DMS153 (cell line): ENCODE measurements at places on chromosomes 6 and 20.

DNA sequence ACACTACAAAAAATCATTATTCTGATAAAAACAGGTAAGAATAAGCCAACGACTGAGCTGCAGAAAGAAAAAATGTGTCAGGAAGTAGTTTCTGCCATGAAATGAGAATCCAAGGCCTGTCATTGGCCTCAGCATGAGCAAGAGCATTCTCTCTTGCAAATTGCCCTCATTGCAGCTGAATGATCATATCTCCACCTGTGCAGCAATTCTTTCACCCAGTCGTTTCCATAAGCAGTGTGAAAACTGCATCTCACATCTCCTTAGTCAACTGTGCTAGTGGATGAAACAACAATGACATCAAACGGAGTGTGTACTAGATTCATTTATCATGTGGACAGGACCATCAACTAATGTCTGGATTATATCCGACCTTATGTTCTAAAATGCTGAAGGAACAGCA is 88.2 kb upstream of the STXBP5 start:
- no peak for DNase-seq

DNA sequence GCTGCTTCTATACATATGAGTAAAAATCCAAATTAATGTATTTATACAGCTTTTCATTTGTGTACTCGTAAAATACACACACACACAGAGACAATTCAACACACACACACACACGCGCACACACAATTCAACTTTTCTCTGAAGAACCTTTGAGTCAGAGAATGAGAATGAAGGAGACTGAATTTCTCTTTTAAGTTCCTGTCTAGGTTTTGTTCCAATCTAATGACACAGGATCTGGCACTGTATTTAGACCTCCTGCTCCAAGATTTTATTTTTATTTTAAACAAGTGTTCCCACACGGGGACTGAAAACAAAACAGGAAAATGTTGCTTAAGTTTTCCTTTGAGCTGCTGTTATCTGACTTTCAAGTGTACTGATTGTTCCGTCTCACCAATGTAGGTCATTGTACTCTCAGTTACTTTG is 250.8 kb downstream of the LAMA2 start:
- DNase-seq: no peak

DNA sequence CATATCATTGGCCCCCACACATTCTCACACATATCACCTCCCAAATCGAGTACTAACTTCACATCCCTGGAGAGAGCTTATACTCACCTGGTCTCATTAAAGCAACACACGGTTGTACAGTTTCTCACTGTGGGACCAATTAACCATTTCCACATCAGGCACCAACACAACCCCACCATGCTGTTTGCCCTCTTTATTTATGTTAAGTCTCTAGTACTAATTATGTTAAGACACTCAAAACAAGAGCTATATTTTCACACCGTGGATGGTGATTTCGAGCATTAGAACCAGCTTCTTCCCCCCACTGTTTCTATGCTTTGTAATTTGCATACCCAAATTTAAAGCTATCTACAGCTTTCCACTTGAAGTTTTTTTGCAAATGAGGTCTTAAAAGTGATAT is 6.3 kb downstream of the SCML4 start:
- no peak for DNase-seq

GRCh38 chr6:170227521-170227983 is 63.3 kb downstream of the DLL1 start:
- DNase-seq: no peak

- DNase-seq: no peak
Measured at GRCh38 chr6:156938143-156938542, 161.0 kb downstream of the ARID1B start.

DNA sequence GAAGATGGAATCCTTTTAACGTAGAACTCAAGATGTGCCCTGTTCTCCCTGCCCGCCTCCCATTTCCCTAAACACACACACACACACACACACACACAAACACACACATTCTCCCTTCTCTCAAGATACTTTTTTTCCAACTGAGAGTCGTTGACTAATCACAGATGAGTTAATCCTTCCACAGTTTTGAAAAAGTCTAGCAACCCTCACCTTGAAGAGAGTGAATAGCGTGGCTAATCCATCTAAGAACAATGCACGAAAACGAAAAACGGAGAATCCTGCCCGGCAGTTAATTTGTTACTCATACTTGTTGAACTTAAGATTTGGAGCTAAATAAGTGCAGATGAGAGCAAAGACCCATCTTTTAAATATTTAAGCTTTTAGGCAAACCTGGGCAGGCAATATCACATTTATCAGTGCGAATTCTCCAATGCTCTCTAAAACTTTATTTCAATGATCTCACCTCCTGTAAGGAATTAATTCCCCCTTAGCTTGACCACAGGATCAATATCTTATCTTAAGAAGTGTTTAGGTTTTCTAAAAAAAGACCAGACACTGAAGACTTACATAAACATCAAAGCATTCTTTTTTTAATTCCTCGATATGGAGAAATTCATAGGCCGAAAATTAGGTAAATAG is 1.1 kb downstream of the AGPAT4 start:
- no peak for DNase-seq

GRCh38 chr6:127180426-127180825 is 62.0 kb downstream of the RSPO3 start:
- no peak for DNase-seq

- peak; percentile 54 for DNase-seq
Measured at GRCh38 chr6:2450546-2450945, 205.1 kb upstream of the GMDS start.

DNA sequence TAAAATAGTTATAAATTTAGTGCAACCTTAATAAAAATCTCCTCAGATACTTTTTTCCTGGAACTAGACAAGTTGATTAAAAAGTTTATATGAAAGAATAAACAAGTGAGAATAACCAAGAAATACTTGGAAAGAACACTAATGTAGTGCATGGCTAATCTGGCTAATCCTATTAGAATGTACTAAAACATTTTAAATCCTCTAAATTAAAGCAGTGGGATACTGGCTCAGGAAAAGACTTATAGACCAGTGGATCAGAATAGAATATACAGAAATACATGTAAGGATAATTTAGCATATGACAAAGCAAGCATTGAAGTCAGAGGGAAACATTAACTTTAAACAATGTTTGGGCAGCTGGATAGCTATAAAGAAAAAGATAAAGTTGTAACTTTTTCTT is 41.1 kb upstream of the ERVFRD-1 start:
- DNase-seq: no peak

DNA sequence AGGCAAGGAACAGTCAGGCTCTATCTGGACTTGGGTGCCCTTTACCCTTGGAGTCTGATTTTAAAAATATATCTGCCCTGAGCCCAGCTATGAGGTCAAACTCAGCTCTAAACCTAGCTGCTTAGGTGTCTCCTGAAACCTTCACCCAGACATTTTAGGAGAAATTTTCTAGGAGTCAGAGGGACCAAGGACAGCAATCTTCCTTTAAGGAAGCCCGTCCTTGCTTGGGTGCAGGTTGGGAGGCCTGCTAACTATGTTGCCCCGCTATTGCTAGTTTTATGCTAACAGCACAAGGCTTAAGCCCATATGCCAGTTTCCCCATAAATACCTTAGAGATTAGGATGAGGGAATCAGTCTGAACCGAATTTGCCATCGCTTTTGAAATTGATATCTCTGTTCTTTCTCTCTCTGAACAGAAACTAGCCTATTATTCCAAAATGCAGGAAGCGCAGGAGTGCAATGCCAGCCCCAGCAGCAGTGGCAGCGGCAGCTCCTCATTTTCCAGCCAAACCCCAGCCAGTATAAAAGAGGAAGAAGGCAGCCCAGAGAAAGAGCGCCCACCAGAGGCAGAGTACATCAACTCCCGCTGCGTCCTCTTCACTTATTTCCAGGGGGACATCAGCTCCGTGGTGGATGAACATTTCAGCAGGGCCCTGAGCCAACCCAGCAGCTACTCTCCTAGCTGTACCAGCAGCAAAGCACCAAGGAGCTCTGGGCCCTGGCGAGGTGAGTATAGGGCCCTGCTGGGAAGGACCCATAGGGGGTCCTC is 2.6 kb downstream of the VGLL2 start:
- DNase-seq: no peak

GRCh38 chr20:60288945-60289344 is 330.7 kb downstream of the CDH26 start:
- no peak for DNase-seq

- no peak for DNase-seq
Measured at GRCh38 chr6:113344969-113345368, 512.2 kb upstream of the MARCKS start.

DNA sequence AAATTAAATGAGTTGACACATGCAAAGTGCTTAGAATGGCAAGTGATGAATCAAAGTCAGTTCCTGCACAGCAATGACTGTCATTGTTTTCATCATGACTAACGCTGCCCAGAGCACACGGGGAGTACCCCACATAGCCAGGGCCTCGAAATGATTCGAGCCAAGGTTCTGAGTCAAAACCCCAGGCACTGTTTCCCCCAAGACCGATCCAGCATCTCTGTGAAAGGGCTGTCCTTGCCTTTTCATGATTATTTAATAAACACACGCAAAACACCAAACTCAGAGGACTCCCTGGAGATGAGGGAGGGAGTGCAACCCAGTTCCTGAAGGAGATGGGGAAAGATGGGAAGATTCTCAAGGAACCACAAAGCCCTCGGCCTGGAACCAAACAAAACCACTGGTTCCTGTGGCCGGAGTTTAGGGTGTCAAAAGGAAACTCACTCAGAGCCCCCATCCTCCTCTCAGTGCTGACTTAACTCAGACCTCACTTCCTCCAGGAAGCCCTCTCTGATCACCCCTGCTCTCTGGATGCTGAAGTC is 3.8 kb downstream of the PREX1 start:
- DNase-seq: no peak

- DNase-seq: no peak
Measured at GRCh38 chr6:156776470-156776839, 723 bp upstream of the ARID1B start.

DNA sequence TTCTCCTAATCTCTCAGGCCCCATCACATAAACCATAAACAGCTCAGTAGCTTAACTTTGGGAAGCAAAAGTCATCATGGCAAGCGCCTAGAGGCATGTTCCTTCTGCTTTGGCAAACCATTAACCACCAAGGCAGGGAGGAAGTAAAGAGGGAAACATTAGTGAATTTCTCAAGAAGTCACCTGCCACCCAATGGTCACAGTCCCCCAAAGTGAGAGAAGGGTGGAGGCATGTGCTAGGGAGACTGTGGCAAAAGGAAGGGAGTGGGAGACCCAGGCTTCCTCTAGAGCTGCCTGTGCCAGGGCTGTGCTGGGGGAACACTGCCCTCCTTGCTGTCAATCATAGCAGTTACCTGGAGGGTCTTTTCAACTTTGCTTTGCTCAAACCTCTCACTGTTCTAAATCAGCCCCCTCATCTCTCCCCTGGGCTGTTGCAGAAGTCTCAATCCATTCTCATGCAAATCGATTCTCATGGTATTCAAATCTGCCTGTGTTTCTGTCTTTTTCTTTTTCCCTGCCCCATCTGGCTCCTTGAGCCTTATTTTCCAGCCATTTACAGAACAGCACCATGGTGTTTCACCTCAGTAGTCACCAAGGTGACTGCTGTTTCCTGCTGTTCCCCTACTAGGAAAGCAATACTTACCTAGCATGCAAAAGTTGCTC is 1.8 kb upstream of the RNF24 start:
- DNase-seq: no peak

GRCh38 chr20:38083338-38084048 is 49.9 kb downstream of the RPRD1B start:
- no peak for DNase-seq

DNA sequence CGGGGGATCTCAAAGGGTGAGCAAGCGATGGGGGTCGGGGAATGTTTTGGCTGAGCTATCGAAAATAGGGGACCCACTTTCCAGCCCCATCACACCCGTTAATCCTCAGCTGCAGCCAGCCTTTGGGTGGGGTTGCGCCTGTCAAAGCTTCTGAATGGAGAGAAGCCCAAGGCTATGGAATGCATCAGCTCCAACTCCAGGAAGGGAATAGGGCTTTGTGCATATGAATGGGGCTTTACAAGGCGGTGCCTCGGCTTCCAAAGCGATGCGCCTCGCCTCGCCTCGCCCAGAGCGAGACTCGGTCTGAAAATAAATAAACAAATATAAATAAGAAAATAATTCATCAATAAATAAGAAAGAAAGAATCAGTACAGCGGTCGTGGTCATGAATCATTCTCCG is 751.4 kb upstream of the DEFB115 start:
- no peak for DNase-seq

- DNase-seq: no peak
Measured at GRCh38 chr20:58619864-58620431, 31.1 kb upstream of the STX16 start.

DNA sequence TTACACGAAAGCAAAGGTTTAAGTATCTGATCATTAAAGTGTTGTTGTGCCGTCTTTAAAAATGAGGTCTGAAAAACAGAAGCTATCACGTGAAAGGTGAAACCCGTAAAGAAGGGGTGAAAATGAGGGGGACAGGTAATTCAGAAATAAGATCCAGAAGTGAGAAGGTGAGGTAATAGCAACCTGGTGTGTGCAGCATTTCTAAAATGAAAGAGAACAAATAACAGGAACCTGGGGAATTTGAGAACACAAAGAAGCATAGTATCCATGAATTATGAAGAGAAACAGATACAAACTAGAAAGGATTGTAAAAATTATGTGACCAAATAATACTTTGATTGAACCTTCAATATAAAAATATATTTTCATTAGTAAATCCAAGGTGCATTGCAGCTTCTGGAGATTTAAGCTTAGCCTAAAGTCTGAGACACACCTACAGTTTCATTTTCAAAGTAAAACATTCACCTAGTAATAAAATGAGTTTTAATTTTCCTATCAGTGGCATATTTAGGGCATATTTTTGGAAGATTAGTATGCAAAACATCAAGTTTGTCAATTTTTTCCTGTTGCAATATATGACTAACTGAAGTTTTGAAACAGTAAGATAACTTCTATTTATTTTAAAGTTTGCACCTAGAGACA is 1.4 kb downstream of the HEY2 start:
- DNase-seq: no peak

DNA sequence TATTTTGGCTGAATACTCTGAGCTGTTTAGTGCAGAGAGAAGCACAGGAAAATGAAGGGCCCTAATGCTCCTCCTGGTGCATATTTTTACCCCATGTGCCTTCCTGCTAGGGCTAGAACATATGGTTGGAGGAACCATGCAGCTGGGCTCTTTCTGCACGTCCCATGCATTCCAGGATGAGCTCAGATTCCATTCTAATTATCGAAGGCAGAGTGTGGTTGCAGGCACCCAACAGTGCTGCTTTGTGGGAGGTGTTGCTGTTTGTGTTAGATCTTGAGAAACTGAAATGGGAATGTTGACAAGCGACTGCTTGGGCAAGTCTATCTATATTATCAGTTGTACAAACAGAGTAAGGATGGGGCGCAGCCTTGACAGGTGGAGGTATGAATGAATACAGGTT is 419.5 kb downstream of the DHX35 start:
- no peak for DNase-seq

- DNase-seq: peak; percentile 44
Measured at GRCh38 chr20:17648791-17649730, 33.0 kb downstream of the RRBP1 start.

DNA sequence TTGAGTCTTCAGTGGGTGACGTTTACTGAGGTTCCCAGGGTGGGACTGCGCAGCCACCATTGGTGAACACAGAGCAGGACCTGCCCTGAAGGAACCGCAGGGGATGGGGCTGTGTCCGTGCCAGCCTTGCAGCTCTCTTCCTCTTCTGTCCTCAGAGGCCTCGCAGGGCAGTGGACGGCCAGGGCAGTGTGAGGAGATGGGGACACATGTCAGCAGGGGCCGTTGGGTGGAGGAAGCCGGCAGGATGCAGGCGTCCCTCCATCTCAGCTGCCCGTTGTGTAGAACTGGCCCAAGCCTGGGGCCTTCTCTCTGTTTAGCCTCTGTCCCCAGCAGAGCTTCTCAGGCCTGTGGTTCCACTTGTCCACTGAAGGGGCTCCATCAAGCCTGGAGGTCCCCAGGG is 53.6 kb upstream of the SMOC2 start:
- no peak for DNase-seq
